ENCODE measurements at places on chromosomes 16 and 17.

- no peak for DNase-seq
These were observed 420.9 kb upstream of the SOX9 start for GRCh38 chr17:71699907-71700306.

- no peak for DNase-seq
These were observed 43.8 kb downstream of the COPRS start for GRCh38 chr17:31815212-31815730.

GRCh38 chr17:9195961-9196670 is 174.8 kb downstream of the NTN1 start:
- DNase-seq = peak; percentile 53

- no peak for DNase-seq
These were observed 46.9 kb downstream of the TK2 start for GRCh38 chr16:66503030-66503429.

DNA sequence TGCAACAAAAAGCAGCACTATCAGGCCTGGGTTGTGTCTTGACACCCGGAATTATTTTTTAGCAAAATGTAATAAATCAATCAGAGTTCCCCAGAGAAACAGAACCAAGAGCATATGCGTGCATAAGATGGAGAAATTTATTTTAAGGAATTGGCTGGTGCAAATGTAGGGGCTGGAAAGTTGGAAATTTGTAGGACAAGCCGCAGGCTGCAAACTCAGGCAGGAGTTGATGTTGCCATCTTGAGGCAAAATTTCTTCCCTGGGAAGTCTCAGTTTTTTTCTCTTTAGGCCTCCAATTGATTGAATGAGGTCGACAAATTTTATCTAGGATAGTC is 158.9 kb upstream of the FAM20A start:
- DNase-seq = no peak

GRCh38 chr17:2397247-2398171 is 3.4 kb downstream of the MNT start:
- DNase-seq = no peak

DNA sequence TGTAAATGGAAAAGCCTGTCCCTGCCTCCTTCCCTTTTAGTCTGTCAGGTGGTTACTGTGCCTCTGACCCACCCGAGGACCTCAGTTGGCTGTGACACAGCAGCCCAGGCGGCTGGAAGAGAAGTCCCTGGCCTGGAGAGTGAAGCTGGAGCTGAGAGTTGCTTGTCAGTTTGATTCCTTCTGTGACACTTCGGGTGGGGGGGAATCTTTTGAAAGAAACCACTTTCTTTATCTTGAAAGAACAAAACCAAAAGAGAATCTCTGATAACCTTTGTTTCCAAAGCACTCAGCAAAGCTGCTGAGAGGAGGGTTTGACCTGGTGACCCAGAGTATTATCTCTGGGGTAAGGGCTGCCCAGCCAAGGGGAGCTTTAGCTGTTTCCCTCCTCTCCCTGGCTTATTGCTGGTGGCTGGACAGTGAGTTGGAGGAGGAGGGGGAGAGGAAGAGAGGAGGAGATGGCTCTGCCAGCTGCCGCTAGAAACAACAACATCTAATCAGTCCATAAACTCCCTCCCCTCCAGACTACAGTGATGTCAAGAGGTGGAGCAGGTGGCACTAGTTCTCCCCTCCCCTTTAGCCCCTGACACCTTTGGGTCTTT is 34.0 kb downstream of the YPEL2 start:
- peak; percentile 67 for DNase-seq

DNA sequence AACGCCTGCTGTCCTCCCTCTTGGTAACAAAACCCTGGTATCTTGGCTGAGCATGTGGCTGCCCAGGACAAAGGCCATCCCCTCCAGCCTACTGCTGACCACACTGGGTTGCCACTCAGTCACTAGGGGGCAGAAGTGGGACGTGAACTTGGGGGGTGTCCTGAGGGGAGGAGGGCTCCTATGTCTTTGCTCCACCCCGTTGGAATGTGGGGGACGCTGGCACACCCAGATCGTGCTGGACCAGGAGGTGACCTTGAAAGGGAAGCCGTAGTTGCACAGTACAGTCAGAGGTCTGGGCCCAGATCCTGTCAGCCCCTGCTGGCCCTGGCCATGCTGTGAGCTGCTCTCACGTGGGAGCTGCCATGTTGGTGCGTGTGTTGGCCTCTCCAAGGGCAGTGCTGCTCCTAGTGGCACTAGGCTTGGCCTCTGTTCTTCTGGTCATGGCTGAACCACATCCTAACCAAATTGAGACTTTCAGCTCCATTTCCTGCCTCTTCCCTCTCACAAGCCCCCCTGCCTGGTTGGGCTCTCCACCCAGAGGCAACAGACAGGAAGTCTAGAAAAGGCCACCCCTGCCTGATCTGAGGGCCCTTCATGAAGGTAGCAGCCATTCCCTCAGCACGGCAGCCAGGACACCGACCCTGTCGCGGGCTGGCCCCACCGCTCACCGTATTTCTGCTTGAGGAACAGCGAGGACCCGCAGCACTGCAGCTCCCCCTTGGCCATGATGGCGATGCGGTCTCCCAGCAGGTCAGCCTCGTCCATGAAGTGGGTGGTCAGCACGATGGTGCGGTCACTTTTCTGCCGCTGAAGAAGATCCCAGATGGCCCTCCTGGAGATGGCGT is 29.0 kb upstream of the RNPS1 start:
- DNase-seq = no peak

GRCh38 chr17:2172077-2172851 is 117.4 kb downstream of the HIC1 start:
- DNase-seq = peak; percentile 85

DNA sequence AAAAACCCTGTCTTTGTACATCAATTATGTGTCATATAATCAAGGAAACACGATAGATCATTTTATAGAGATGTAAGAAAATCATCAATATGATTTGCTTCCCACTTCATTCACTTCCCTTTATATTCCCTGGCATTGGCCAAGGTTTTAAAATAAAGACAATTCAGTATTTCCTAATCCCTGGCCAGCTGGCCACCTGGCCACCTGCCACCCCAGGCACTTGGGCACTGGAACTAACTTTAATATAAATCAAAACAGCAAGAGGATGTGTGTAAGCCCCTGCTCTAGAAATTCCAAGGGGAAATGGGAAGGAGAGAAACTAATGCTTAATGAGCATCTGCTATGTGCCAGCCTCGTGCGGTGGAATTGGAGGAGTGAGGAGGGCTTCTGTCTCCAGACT is 58.6 kb upstream of the TOB1 start:
- peak; percentile 11 for DNase-seq

GRCh38 chr17:9402590-9403199 is 172.9 kb downstream of the STX8 start:
- no peak for DNase-seq

- no peak for DNase-seq
These were observed 14.4 kb downstream of the FA2H start for GRCh38 chr16:74760007-74760767.

DNA sequence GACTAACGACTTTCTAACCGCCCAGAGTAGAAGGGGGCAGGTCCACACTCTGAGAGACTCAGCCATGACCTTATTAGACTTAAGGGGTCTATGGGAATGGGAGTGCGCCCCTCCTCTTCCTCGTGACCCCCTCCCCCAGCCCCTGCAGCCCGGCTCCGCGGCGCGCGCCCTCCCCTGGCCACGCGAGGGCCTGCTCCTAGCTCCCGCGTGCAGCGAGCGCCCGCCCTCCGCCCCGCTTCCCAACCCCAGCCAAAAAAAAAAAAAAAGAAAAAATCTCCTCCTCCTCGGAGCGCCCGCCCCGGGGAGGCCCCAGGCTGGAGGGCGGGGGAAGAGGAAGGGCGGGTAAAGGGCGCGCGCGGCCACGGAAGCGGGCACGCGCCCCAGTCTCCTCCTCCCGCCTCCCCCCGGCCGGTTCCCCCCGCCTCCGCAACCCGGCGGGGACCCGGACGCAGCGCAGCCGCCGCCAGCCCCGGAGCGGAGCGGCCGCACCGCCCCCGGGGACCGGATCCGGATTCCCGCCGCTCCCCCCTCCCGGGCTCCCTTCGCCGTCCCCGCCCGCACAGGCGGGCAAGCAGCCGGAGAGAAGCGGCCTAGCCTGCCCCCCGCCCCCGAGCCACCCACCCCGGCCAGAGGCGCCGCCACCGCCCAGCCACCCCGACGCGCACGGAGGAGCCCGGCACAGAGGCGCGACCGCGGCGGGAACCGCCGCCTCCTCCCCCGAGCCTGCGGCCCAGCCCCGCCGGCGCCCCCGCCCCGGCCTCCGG is 949 bp downstream of the UBTF start:
- peak; percentile 98 for DNase-seq

- no peak for DNase-seq
These were observed 255.8 kb downstream of the C16orf95 start for GRCh38 chr16:87061243-87061920.

DNA sequence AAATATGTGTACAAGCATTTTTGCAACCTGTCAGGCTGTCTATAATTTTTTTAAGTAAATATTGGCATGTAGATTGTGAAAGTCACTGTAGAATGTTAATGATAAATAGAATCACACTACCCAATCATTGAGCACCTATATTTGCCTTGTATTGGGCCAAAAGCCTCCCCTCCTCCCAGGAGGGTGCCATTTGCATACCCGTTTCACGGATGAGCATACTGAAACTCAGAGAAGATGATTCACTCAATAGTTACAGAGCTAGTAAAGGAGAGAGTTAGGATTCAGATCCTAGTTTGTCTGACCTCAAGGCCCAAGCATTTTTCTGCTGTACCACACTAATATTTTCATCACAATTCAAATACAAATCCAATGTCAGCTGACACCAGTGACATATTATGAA is 299.7 kb upstream of the CDH11 start:
- no peak for DNase-seq

- peak; percentile 87 for DNase-seq
These were observed 49.6 kb downstream of the USP22 start for GRCh38 chr17:20992987-20993862.

DNA sequence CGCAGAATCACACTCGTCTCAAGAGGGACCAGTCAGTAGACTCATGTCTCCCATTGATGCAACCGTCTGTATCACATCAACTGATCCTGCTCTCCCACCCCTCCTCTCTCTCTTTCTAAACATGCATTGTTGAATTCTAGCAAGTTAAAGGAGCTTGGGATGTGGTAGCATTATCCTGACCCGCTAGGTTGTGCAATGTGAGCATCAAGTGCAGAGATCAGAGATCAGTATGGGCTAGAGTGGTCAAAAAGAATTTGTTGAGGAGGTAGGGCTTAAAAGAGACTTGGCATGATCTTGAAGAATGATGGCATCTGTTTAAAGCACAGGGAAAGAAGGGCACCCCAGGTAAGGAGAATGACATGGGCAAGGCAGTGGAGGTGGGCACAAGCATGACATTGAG is 38.7 kb downstream of the PRSS54 start:
- DNase-seq = no peak

GRCh38 chr17:69192754-69193153 is 35.9 kb downstream of the ABCA10 start:
- DNase-seq = no peak

GRCh38 chr16:67395458-67396158 is 2.3 kb upstream of the TPPP3 start:
- peak; percentile 66 for DNase-seq

- no peak for DNase-seq
These were observed 44.1 kb downstream of the NXN start for GRCh38 chr17:935485-935884.

GRCh38 chr16:4116325-4117249 is at the start of gene ADCY9:
Gene ADCY9 (minus strand): TSS chr16:4116442. CDS start chr16:4115442, 1,000 bp downstream.
- peak; percentile 81 for DNase-seq

GRCh38 chr16:8931859-8932258 is 31.8 kb downstream of the USP7 start:
- peak; percentile 79 for DNase-seq

- no peak for DNase-seq
These were observed 1.2 kb upstream of the GPT2 start for GRCh38 chr16:46882940-46883307.

DNA sequence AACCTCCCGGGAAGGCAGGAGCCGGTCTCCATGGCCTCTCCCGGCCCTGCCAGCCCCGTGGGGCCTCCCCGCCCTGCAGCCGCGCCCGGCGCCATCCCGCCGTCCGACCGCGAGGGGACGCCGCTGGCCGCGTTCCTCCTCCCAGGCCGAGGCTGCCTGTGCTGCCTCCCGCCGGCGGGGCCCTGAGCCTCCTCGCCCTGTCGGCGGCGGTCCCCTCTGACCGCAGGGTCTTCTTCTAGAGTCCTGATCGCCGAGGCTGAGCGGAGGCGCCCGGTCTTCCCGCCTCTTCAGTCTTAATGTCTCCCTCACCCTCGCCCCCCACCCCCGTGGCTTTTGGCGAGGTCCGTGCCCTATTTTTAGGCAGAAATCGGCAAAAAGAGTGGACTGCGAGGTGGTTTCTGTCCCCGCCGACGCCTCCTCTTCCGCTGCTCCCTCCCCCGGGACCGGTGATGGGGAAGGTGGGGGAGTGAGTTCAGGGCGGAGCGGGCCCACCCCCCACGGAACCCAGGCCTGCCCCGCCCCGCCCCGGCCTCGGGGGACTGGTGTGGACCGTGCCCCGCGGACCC is 794 bp upstream of the CPNE7 start:
- peak; percentile 75 for DNase-seq

DNA sequence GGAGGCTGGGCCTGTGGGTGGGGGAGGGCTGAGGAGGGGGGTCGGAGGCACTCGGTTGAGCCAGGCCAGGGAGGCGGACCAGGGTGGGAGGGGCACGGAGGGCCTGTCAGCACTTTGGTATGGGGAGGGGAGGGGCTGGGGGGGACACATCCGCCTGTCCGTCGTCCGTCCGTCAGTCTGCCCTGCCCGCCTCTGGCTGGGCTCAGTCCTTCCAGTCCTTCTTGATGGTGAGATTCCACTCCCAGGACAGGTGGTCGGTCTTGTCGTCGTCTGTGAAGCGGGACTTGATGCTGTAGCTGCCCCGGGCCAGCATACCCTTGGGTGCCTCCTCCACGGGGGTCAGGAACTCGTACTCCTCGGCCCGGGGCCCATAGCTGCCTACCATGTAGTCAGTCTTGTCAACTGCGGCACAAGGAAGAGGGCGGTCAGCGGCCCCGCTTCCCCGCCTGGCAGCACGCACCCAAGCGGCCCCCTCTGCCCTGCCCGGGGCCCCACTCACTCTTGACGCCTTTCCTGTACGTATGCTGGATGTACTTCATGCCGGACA is 2.4 kb downstream of the ARHGDIA start:
- DNase-seq = no peak

DNA sequence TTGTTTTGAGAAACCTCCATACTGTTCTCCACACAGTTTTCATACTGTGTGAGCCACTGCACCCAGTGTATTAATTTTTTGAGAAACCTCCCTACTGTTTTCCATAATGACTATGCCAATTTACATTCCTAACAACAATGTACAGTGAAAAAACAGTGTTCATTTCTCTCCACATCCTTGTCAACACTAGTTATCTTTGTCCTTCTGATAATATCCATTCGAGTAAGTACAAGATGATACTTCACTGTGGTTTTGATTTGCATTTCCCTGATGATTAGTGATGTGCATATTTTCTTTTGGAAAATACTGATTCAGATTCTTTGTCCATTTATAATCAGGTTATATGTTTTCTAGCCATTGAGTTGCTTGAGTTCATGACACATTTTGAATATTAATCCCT is 462.0 kb downstream of the CDH11 start:
- DNase-seq = no peak

- DNase-seq = no peak
These were observed 247.4 kb downstream of the SHISA9 start for GRCh38 chr16:13148836-13149235.

GRCh38 chr17:78925234-78925633 is at the start of gene TIMP2:
Gene TIMP2 (minus strand): TSS chr17:78925387. CDS start chr17:78925088, 299 bp downstream.
- peak; percentile 94 for DNase-seq

All from kidney (tissue), 22 donors.